ENCODE measurements at places on chromosomes 6 and 20.

- DNase-seq = no peak
Measured at GRCh38 chr6:130359736-130360135, 6.1 kb upstream of the TMEM200A start.

- DNase-seq = peak; percentile 70
Measured at GRCh38 chr20:37901654-37902503, 1.0 kb upstream of the VSTM2L start.

DNA sequence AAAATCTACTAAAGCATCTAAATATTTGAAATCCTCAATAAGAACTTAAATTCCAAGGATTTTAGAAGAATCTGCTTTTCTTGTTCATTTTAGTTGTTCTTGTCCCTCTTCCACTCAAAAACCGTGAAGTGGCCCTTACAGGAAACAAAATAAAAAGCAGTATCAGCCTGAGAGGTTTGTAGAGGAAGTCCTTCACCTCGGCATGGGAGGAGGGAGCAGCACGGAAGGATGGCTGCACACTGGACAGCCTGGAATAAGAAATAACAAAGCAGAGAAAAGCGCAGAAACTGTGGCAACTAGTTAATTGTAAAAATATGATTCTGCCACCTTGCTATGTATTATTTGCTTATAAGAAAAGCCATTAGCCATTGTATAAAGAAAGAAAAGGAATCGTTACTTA, 46.1 kb downstream of the RALGAPA2 start:
- DNase-seq = no peak

DNA sequence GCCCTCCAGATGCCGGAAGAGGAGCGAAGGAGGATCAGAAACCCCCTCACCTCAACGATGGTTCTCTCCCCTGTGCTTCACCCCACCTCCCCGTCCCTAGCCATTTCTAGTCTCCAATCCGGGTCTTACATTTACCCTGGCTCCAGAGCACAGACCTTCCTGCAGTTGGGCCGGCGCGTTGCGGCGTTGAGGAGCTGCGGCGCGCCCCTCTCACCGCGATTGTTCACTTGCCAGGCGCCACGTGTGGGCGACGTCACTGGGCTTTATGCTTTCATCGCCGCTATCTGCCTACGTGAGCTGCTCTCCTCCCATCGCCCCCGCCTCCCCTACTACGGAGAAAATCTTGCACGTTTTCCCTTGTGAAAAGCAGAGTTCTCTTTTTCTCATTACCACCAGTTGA, at the start of gene CRISP2:
Gene CRISP2, minus strand, starts transcription at position 198 of the 400 bp plus-strand sequence. CDS start 4,347 bp downstream, outside the sequence.
- no peak for DNase-seq

GRCh38 chr6:10099529-10100140, 315.2 kb downstream of the TFAP2A start:
- no peak for DNase-seq

DNA sequence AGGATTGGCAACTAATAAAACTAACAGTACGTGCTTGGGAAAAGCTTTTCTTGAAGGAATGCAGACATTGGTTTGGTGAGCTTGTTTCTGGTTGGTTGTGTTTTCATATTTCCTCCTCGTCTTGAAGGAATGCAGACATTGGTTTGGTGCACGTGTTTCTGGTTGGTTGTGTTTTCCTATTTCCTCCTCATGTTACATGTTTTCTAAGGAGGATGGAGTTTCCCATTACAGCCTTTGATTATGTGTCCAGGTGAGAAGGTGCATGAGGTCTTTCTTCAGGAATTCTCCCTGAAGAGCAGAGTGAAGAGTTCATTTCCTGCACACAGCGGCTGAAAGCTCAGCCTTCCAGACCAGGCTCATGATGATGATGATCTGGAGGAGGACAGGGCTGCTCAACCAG, 190.6 kb downstream of the SMOC2 start:
- DNase-seq = no peak

GRCh38 chr6:144559865-144560593, 274.9 kb downstream of the UTRN start:
- DNase-seq = peak; percentile 24

GRCh38 chr20:35409542-35409941, 2.2 kb downstream of the UQCC1 start:
- DNase-seq = no peak

- no peak for DNase-seq
Measured at GRCh38 chr6:160586374-160586773, 77.7 kb downstream of the LPA start.

GRCh38 chr6:115272311-115272710, 788.4 kb downstream of the FRK start:
- no peak for DNase-seq

DNA sequence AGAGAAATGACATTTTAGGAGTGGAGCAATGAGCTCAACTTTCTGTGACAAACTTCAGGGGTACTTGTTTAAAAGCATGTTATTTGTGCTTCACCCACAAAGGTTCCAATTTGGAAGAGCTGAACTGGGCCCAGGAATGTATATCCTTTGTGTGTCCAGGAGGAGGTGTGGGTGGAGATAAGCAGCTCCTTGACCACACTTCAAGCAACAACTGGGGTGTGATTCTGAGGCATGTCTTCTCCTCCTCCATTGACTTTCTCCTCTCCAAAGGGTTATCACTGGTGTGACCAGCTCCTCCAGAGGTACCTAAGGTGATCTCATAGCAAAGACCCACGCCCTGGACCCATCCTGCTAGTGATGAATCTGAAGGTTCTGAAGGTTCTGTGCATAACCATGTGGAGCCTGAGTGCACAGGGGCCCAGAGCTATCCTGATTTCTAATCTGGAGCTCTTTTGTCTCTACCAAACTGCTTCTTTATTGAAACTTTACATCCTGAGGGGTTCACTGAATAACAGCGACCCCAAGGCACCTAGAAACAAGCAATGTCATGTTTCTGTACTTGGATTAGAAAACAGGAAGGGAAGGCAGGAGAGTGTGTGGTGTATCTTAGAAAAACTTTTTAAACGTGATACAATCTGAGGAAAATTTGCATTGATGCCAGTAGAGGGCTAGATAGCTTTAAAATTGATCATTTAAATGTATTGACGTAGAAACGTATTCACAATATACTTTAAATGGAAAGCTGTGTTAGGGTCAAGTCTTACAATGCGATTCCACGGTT, 60.9 kb upstream of the CD93 start:
- no peak for DNase-seq

DNA sequence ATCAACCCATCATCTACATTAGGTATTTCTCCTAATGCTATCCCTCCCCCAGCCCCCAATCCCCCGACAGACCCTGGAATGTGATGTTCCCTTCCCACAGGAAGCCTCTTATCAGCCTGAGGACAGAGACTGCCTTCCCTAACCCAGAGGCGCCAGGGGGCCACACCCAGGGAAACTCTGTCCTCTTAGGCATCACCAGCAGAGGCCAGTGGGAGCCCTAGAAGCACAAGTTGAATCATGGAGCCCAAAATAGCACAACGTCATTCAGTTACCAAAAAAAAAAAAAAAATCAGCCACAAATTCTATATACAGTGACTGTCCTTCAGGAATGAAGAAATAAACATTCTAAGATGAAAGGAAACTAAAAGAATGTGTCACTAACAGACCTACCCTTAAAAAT, 625.7 kb downstream of the TFAP2A start:
- peak; percentile 1 for DNase-seq

DNA sequence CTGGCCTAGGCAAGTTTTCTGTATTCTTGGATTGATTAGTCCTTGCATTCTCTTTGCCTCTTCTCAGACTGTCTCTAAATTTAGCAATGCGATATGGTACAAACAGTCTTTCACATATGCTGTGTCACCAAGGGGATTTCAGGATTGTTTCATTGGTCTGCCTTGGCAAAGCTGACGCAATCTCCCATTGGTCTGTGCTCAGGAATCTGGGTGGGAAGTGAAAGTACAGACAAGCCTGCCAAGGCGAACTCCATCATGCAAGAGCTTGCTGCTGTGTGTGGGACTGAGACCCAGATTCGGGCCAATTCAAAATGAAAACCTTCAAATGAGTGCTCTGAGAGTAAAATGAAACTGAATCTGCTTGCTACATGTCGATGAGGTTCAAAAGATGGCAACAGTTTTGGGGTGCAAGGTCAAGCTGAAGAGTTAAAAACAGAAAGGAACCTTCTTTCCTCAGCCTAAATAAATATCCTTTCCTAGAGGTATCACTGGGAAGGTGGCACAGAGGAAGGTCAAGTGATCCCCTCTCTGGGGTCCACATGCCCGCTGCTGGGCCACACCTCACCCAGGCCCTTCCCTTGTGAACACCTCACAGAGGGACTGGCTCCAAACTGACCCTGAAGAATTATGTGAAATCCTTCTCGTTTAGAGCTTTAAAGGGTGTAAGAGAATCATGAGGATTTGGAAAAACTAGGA, 198.8 kb upstream of the PREP start:
- peak; percentile 97 for DNase-seq

GRCh38 chr6:26199773-26200764, 112.8 kb downstream of the HFE start:
- DNase-seq = peak; percentile 48

DNA sequence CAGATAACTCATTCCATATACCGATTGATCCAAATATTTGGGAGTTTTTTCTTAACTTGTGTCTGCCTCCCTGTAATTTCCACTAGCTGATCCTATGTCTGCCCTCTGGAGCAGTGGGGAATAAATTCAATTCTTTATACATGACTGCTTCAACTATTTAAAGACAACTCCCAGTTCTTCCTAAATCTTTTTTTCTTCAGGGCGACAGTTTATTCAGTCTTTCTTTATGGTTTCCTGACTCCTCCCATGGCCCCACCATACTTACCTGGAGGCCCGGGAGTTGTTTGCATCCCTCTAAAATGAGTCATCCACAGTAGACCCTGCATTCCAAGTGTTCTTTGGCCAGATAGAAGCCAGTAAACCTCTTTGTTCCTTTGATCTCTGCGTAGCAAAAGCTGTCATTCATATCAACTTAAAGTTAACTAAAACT, 73.6 kb downstream of the LCA5 start:
- no peak for DNase-seq

GRCh38 chr20:63955281-63955826, 862 bp downstream of the UCKL1 start:
- peak; percentile 15 for DNase-seq

DNA sequence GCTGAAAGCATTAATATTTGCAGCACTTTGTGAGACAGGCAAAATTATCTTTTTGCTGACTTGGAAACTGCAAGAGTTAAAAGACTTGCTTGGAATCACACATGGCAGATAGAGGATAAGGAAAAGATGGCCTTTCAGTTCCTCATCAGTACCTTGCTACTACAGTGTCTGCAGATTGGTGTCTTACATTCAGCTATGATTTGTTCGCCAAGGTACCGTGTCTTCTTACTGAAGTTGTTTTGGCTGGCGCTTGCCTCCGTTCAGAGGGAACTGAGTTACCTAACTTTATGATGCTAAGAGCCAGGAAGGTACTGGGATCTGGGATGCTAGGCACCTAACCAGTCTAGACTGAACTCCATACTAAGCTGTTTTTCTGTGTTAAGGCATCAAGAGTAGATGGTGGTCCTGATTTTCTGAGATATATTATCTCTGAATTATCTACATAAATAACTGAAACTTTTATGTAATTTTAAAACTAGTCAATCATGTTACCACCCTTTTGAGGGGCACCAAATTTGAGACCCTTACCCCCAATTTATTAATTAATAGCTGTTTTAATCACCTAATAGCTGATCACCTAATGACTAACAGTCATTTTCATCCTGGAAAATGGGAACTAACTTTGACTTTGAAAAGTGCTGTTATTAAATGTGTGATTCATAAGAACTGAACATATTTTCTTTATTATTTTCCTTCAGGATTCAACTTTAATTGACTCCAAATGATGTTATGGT, 2.5 kb downstream of the WTAP start:
- peak; percentile 25 for DNase-seq
